Liver (tissue), 10 donors: ENCODE measurements at places on chromosomes 6 and 20.
A peak's percentile ranks its signal among the peaks of the same experiment; 100 is the strongest.

DNA sequence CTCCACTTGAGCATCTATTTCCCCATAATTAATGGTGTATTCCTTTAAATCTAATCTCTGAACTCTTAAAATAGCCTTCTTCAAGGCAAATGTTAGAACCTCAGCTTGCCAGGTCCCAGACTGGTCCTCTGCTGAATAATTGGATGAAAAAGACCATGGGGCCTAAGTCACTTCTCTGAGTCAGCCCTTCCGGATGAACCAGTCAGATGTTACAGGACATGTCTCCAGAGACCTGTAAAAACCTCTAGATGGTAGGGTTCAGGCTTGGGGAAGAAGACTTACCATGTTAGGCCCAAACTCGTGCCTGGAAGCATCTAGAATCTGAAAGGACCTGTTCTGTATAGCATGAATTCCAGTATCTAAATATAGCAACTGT lies 97.3 kb downstream of the CDKAL1 start:
- no peak for DNase-seq

GRCh38 chr6:69279805-69280204 lies 517.0 kb downstream of the LMBRD1 start:
- no peak for DNase-seq

DNA sequence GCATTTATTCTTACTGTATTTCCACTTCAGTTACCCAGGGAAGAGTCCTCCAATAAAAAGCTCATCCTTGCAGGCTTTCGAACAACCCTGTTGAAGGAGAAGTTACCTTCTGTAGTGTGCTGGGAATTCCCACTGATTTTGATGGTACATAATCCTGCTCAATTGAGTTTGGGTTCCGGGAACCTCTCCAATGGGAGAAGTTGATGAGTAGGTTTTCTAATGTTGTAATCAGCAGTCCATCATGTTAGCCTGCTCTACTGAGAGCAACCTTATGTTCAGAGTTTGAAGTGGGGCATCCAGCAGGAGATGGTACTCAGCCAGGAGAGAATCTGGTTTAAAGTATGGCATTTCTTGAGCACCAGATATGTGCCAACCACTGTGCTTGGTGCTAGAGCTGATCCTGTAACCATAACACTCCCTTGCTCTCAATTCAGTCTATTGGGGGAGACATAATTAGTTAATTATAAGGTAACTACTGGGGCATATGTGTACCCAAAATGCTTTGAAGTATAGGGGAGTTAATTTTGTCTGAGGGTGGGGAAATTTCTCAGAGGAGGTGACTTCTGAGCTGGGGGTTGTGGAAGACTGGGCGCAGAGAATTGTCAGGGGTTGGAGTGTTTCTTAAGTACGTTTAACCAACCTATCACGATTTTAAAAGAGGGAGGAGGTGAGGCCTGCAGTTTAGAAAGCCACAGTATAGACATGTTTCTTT lies 2.1 kb downstream of the TOP1 start:
- no peak for DNase-seq

DNA sequence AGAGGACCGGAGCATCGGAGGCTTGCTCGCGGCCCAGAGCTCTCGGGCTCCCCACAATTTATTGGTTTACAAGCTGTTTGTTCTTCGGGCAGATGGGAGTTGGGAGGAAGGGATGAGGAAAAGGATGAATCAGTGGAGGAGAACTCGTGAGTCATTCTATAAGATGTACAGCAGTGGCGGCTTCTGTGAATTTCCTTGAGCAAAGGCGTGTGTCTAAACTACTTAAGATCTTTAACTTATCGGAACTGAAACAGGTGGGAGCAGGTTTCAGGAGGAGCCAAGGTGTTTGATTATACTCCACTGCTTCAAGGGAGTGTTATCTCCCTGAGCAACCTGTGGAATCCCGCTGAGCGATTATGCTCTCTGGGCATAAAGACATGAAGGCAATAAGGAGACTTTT lies 50.5 kb upstream of the IBTK start:
- DNase-seq = no peak

GRCh38 chr20:881051-881782 lies 34.9 kb downstream of the ANGPT4 start:
- no peak for DNase-seq

DNA sequence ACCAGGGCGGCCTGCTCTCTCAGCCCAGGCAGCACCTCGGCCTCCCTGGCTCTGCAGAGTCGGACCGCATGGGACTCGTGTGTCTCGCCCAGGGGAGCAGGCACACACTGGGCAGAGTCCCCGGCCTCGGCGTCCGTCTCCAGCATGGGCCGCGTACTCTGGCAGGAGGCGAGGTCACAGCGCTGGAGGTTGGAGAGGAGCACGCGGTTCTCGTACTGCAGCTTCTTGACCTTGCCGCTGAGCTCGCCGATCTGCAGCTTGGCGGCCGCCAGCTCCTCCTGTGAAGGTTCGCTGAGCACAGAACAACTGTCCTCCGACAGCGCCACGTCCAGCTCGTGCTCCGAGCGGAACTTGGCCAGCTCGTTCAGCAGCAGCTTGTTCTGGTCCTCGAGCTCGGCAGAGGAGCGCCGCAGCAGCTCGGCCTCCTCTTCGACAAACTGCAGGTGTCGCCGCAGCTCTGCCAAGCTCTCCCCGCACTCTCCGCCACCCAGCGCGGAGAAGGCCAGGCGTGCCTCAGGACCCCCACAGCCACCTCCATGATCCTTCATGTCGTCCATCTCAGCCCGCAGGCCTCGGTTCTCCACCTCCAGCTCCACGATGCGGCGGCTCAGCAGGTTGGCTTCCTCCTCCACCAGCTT lies 42.0 kb upstream of the DSN1 start:
- no peak for DNase-seq

DNA sequence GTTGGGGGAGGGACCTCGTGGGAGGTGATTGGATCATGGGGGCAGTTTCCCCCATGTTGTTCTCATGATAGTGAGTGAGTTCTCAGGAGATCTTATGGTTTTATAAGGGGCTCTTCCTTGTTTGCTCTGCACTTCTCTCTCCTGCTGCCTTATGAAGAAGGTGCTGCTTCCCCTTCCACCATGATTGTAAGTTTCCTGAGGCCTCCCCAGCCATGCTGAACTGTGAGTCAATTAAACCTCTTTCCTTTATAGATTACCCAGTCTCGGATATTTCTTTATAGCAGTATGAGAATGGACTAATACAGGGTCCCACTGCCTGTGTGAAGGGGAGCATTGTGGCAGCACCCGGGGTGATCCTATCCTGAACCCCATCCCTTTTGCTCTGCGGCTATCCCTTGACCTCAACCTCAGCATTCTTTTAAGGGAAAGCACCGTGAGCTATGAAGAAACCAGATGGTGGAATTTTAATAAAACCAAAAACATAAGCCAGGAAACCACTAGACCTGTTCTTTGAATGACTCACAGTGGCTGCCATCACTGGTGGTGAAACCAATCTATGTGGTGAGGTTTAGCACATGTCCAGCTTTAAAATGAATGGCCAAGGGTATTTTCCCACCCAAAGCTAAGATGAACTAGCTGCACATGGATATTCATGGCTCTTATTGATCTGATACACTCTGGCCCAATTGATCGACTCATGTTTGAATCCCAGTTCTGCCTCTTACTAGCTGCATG lies 62.2 kb downstream of the ZDHHC14 start:
- no peak for DNase-seq

DNA sequence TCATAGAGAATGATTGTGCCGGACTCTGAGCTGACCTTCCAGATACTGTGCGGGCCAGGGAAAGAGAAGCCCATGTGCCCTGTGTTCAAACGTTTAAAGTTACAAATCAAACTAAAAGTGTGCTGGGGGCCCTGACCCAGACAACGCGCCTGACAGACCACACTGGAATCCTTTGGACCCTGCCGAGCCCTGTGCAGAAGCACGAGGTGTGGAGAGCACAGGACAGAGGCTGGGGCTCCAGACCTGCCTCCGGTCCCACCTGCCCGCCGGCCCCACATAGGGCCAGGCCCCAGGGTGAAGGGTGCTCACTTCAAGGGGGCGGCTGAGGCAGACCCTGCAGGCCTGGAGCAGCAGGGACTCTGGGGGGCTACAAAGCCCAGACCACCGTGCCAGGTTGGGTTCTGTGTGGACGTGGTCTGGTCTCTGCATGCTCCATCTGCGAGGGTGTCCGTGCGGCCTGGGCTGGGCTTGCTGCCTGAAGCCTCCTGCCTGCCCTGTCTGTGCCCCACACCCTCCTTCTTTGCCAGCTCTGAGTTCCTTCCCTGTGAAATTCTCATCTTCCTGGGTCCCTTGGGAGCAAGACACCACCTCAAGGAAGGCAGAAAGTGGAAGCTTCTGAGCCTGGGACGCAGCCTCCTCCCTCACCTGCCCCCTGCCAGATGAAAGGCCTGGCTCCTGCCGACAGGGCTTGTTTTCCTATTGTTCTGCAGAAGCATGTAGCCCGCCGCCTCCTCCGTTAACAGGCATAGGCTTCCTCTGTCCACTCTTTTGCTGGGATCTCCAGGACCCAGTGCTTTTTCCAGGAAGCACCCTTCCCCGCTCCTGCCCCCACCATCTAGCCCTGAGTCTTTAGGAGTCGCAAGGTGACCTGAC lies 186.2 kb downstream of the ERMARD start:
- no peak for DNase-seq

GRCh38 chr6:168537540-168537884 lies 96.5 kb downstream of the SMOC2 start:
- DNase-seq = no peak

DNA sequence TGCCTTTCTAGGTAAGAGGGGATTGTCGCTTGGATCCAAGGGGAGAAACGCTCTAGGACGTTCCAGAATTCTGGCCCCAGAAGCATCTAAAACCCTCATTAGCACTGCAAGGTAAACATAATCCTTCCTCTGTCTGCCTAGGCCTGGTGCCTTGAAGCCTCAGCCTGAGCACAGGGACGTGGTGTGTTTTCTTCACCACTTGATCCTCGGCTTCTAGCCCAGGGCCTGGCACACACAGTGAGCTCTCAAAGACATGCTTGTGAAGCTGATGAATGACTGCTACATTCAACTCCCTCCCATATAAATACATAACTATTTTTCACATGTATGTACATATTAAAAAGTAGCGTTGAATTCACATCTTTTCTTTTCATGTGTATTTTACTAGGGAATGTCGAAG lies 100.3 kb downstream of the ISM1 start:
- no peak for DNase-seq

GRCh38 chr6:290111-290922 lies 2.0 kb upstream of the DUSP22 start:
- no peak for DNase-seq

- no peak for DNase-seq
Observed at GRCh38 chr6:111663692-111664564, 58.2 kb upstream of the TRAF3IP2 start.

- no peak for DNase-seq
Observed at GRCh38 chr6:135323202-135323668, 142.1 kb downstream of the MYB start.

GRCh38 chr6:71420095-71420692 lies 131.6 kb downstream of the OGFRL1 start:
- DNase-seq = peak; percentile 41

DNA sequence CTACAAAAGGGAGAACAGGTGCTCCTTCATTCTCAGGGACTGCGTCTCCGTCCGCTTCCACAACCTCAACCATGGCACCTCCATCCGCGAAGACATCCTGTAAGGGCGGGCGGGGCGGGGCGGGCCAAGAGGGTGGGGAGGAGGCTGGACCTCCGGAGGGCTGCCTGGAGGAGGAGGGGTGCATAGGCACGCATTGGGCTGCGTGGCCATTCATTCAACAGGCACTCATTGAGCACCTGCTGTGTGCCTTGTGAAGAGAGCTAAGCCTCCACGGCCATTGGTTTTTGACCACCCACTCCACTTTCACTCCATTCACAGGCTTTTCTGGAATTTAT lies 435 bp downstream of the ZSWIM3 start:
- DNase-seq = no peak

DNA sequence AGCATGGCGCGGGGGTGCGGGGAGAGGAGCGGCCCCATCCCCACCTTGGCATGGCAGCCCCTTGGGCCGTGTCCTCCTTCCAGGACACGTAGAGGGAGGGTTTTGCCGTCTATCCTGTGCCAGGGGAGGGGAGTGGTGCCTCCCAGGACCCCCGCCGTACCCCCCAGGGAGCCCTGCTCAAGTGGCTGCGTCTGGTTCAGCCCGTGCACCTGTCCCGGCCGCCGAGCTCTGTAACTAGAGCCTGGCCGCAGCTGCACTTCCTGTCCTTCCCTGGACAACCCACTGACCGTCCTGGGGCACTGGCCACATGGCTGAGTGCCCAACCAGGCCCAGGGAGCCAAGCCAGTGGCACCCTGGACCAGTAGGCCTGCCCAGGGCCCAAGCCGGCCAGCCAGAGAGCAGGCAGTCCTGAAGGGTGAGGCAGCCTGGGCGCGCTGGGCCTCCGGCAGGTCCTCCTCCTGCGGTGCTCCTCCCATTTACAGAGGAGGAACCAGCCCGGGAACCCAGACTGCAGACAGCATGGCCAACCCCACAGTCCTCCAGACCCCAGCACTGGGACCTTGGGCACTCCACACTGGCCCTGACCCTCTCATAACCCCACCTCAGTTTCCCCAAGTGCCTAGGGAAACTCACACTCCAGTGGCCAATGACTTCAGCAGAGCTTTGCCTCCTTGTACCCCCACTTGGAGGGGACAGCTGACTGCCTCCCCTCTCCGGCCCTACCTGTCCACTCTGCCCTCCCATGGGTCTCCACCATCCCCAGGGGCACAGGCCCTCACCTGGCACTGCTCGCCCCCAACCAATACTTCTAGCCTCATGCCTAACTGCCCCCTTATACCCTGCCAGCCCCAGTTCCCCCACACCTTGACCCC lies 8.7 kb downstream of the LAMA5 start:
- peak; percentile 67 for DNase-seq

DNA sequence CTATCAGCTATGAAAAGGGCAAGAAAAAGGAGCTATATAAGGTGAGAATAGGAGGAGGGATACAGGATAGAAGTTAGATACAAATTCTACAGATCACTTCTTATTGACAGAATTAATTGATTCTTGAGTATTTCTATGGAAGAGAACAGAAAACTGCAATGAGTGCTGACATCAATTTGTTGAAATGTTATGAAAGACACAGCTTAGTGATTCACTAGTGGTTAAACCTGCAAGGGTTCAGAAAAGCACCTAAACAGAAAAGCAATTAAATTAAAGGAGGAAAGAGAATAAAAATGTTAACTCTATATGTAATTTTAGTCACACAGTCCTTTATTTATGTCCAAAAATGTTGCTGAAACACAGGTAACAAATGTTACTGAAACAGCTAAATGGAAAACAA lies 254.4 kb upstream of the RUNX2 start:
- DNase-seq = no peak

GRCh38 chr6:29887330-29887818 lies 55.0 kb upstream of the HLA-A start:
- DNase-seq = no peak

GRCh38 chr20:31415653-31416052 lies 9.6 kb upstream of the DEFB121 start:
- no peak for DNase-seq

GRCh38 chr20:41232973-41233926 lies 84.3 kb downstream of the ZHX3 start:
- no peak for DNase-seq

- no peak for DNase-seq
Observed at GRCh38 chr6:44034391-44034861, 92.8 kb downstream of the MRPL14 start.

GRCh38 chr20:55014766-55015165 lies 539.4 kb downstream of the DOK5 start:
- no peak for DNase-seq

- no peak for DNase-seq
Observed at GRCh38 chr6:44113414-44113813, 13.8 kb downstream of the MRPL14 start.

- DNase-seq = no peak
Observed at GRCh38 chr20:56964901-56965300, 301.5 kb downstream of the BMP7 start.
